ENCODE measurements at places on chromosomes 6 and 20.

GRCh38 chr6:161254464-161255253, 19.2 kb downstream of the AGPAT4 start:
- no peak for DNase-seq

GRCh38 chr20:19783966-19784401, 25.9 kb downstream of the RIN2 start:
- DNase-seq, result no peak

DNA sequence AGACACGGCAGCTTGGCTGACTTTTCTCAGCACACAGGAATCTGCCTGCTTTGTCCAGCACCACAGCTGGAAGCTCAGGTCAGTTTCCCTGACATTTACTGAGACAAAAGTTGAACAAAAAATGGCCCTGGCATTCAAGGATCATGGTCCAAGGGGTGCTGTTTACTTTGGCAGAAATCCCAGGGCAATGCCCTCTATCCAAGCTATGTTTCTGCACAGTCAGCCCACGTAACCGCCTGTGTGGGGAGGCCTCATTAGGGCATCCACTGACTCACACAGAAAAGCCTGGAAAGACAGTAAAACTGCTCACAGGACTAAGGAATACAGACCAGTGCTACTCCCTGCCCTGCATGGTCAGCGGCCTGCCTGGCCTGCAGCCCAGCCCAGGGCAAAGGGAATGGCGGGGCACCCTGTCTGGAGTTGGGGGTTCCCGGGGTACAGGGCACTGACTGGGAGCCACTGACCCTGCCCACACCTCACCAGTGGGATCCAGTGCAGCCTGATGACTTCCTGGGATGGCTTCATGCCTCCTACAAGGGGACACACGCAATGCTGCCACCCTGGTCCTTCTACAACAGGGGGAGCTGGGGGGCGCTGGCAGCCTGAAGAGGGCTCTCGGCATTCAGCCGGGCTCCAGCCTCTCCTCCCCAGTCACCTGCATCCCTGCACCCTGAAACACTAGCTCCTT, 77.1 kb downstream of the NINL start:
- no peak for DNase-seq

- DNase-seq, result no peak
Observed at GRCh38 chr6:43283905-43284304, 14.2 kb upstream of the SLC22A7 start.

DNA sequence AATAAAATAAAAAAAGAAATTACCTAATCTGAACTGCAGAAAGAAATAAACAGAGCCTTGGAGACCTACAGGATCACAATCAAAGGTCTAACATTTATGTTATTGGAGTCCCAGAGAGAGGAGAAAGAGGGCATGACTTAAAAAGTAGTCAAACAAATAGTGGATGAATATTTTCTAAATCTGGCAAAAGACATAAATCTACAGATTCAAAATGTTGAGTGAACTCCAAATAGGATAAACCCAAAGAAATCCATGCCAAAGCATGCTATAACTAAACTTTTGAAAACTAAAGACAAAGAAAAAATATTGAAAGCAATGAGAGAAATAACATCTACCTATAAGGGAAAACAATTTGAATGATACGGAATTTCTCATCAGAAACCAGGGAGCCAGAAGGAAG, 38.2 kb downstream of the PSMB1 start:
- DNase-seq, result no peak

DNA sequence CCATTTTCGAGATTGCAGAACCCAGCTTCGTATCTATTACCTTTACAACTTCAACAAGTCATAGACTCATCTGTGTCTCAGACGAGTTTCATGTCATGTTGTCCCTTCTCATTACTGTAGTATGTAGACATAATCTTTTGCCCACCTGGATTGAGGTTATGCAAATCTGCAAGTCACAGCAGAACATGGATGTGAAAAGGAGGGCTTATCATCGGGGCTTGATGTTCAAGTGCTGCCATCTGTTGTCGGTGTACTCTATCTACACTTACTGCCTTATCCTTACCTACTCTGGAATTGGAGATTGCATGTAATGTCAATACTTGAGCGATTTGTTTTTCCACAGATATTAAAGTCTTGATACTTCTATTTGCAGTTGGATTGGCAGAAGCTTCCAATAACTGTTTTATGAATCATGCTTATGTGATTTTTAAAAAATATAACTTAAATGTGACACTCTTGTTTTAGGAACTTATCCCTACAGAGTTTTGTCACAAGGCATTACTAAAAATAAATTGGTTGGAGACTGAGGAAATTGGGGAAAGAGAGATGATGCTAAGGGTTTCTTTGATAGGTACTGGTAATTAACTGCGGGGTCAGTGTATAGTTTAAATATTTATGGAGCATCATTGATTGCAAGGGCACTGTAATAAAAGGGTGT, 3.0 kb upstream of the GOPC start:
- DNase-seq, result peak; percentile 20

DNA sequence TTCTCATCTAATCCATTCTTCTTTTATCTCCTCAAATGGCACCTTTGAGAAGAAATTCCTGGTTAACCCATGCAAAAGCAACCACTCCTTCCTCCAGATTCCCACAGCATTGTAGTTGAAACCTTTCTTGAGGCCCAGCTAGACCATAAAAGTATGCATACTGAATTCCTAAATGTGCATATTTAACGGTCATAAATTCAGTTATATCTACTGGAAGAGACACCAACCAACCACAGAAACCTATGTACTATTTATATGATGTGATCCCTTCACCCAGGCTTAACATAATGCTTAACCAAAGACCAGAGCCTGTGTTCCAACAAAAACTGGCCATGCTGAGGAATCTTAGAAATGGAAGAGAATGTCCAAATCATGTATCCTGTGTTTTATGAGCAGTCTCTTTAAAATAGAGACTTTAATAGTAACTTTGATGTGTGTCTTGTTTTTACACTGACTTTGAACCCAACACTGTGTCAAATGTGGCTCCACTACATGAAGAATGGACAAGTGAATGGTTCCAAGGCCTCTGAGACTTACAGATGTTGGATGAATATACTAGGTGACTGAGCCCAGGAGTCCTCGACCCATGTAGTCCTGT, 11.4 kb upstream of the TAF8 start:
- no peak for DNase-seq

GRCh38 chr6:24358219-24358821, 461 bp upstream of the DCDC2 start:
- no peak for DNase-seq

- DNase-seq, result no peak
Observed at GRCh38 chr6:35197196-35197595, 16.6 kb upstream of the SCUBE3 start.

Measured in activated T-cell treated with anti-CD3 and anti-CD28 coated beads for 1 hour (primary cell).